Cerebellum (tissue), 4 donors: ENCODE measurements at places on chromosomes 6 and 20. TPM values are rescaled to one million over a fixed set of nuclear protein-coding genes. Genes with fewer than 3 reads are reported as not detected.

GRCh38 chr6:1240766-1241318 is 71.1 kb upstream of the FOXQ1 start:
- no peak for DNase-seq

DNA sequence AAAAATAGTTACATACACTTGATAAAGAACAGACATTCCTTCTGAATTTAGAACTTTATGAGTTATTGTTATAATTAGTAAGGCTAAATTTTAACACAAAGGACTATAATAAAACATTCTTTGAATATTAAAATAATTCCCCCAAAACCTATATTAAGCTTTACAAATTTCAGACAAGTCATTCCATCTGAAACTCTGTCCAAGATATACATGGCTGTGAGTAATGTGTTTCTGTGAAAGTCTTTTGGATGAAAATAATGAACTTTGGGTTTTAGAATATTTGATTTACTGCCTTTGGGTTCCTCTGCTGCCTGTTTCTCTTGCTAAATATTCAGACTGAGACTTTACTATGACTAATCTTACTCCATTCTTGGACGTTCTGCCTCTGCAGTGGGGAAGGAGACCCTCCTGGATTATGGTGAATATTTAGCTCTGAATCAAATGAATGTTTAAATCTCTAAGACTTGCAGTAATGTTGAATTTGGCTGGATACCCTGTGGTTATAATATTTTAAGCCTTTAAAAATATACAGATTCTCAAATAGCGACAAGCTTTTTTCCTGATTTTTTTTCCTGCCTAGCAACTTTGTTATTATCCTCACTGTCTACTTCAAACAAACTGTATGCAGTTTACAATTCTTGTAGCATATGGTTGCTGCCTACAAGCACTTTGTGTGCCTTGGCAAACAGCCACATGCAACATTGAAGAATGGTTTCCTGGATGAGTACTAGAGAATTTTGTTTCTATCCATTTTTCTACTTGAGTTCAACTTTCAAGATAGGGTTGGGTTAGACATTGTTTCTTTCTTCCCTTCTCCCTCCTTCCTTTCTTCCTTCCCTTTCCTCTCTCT is 51.4 kb downstream of the TXLNB start:
- peak; percentile 5 for DNase-seq

Gene EFCAB8
- total RNA-seq: not detected

DNA sequence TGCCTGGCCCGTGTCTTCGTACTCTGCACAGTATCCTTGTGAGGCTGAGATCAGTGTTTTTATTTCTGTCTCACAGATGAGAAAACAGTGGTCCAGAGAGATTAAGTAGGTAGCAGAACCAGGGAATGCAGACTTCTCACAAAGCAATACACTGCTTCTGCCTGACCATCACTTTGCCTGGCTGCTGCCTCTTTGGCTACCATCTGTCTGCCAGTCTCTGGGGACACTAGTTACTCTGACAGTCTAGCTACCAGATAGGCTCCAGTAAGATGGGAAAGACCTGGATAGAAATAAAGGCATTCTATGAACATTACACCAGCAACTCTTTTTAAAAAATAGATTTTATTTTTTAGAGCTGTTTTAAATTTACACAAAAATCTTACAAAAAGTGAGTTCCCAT is 96.9 kb downstream of the PHACTR3 start:
- peak; percentile 81 for DNase-seq

DNA sequence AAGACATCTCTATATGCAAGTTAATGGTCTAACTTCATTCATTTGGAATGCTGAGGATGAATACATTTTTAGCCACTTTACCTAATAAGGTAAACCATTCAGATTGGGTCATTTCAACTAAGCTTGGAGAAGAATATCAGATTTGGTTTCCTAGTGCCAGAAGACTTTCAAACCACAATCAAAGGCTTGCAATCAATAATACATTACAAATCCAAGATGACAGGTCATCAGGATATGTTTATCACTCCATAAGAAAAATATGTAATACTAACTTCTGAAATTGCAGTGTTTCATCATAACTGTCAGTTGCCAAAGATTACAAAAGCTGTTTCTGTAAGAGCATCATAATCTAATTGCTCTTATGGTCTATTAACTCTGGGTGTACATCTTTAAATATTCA is 654.0 kb downstream of the COL12A1 start:
- DNase-seq: no peak

DNA sequence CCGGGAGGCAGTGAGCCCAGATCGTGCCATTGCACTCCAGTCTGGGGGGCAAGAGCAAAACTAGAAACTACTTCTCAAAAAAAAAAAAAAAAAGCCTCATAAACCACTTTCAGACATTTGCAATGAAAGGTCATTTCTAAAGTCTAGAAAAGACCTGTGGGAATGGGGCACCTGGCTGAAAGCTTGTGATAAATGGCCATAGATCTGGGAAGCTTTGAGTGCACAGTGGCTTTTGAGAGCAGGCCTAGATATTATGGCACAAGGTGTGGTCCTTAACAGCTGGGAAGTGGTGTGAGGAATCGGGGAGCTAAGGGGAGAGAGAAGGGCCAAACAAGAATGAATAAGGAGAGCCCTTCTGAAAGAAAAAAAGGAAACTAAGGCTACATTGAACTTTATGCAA is 33.2 kb downstream of the ID4 start:
- no peak for DNase-seq

Gene ADGRF1
- total RNA-seq: under 0.01 TPM

DNA sequence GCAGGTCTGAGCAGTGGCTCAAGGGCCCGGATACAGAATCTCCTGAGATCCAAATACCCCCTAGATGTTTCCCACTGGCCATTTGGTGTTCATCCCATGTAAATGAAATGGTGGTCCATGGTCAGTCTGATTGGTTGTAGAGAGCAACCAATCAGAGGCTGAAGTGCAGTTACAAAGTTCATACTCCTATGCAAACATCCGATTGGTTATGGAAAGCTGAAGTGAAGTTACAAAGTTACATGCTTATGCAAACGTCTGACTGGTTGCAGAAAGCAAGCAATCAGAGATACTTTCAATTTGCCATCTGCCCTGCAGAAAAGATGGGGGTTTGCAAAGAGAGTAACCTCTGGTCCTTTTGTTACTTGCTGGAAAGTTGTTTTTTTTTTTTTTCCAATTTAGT is 313.6 kb downstream of the CDKAL1 start:
- no peak for DNase-seq

Gene ANKRD60
- total RNA-seq: not detected

Gene RREB1
- total RNA-seq: 7.6 TPM

- no peak for DNase-seq
Observed at GRCh38 chr20:945841-946240, 29.7 kb upstream of the ANGPT4 start.

Gene ANGPT4
- total RNA-seq: 0.09 TPM

DNA sequence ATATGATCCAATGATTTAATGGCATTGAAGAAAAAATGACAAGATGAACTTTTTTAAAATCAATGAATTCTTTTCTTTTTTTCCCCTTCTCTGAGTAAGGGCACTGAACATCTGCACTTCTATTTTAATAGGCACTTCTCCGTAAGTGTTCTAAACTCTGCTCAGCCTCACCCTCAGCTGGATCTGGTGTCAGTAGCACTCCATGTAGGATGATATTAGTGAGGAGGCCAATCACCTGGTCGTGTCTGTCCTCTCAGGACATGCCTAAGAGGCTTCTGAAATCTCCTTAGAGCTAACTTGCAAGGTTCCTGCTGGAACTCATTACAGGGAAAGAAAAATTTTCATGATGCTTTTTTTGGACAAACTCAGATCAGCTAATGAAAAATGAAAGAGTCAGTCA is 148.6 kb upstream of the MLIP start:
- DNase-seq: no peak
